ENCODE measurements at places on chromosomes 7 and 10.

- peak; percentile 8 for DNase-seq
Observed at GRCh38 chr10:89086801-89087521, 96.4 kb downstream of the FAS start.

GRCh38 chr10:124886195-124886594, 55.7 kb upstream of the ZRANB1 start:
- DNase-seq, result no peak

- DNase-seq, result no peak
Observed at GRCh38 chr7:108328174-108328651, 128.0 kb downstream of the NRCAM start.

DNA sequence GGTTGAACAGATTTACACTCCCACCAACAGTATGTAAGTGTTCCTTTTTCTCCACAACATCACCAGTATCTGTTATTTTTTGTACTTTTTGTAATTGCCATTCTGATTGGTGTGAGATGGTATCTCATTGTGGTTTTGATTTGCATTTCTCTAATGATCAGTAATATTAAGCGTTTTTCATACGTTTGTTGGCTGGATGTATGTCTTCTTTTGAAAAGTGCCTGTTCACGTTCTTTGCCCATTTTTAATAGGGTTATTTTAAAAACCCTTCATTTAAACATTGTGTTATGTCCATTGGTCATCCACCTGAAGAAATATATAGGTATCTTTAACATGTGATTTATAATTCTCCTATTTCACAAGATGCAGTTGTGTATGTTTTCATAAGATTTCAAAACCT, 291.3 kb downstream of the SEMA3D start:
- no peak for DNase-seq

DNA sequence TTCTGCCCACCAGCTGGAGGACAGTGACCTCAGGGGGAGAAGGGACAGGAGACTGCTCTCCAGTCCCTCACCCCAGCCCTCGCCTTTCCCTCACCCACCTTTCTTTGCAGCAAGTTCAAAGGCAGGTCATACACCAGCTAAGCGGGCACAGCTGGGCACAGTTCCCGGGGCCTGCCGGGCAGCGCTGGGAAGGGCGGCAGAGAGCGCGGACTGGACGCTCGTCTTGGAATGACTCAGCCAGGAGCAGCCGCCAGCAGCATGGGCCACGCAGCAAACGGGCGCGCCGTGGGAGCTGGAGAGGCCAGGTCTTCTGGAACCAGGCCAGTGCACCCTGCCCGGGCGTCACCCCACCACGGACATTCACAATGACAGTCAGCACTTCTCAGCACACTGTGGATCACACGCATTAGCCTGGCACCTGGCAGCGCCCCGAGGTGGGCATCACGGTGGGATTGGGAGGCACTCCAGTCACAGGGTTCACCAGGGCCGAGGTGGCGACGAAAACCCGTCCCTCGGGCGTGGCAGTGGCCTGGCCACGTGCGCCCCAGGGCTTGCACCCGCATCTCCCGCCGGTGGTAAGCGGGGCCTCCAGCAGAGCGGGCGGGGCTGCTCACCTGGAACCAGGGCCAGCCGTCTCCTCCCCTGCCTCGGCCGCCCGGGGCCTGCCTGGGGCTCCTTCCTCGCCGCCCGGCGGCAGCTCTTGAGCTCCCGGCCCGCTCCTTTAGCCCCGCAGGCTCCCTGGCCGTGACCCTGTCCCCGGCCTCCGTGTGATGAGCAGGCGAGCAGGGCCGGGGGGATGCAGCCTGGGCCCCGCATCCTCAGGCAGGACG, 29.0 kb upstream of the WDFY4 start:
- DNase-seq, result no peak

DNA sequence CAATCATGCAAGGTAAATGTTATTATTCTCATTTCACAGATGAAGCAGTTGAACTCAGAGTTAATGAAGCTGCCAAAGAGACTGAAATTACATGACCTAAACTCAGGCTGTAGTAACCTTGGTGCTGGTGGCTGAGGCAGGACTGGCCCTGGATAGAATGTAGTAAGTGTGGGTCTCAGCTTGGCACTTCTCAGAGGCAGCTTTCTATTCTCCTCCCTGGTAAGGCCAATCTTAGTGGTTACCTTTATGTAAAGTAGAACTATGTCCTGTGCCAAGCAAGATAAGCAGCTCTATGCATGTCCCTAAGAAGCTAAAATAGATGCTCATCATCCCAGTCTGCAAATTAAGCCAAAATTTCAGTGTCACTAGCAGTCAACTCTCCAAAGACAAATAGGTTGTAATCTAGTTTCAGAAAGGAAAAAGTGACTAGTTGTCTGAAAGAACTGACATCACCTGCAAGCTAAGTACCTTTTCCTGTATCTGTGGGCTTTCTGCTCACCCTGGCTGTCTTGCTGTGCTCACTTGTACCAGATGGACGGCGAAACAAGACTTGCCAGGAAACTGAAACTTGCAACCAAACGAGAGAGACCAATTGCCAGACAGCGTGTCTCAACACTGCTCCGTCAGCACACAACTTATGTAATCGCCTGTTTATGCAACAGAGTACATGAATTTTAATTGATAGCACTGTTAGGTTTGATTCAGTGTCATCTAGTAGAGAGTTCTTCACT, 43.7 kb downstream of the CH25H start:
- peak; percentile 48 for DNase-seq

GRCh38 chr7:52088008-52088901, 771.6 kb upstream of the COBL start:
- no peak for DNase-seq

- peak; percentile 69 for DNase-seq
Observed at GRCh38 chr7:23277359-23277989, 21.7 kb upstream of the MALSU1 start.

DNA sequence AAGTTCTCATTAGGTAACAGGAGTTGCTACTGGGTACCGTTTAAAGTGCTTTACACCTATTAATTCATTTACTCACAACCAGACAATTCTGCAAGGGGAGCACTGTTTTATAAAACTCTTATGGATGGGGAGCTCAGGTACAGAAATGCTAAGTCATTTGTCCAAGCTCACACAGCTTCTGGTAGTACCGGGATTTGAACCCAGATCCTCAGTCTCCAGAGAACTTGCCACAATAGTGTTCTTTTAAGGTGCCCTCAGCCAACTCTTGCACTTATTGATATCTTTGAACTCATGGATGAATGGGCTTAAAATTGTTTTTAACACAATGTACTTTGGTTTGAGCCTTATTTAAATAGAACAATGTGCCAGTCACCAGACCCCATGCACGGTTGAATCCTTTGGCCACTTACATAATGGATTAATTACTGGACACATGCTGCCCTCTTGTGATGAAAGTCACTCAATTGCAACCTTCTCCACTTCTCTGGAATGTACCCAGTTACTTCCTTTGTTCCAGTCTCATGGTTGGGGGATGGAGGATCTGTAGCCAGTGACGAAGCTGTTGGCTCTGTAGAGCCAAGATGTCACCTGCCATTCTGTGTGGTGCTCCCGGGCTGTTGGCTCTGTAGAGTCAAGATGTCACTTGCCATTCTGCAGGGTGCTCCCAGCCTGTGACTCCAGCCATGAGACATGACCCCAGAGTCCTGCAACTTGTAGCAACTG, 65.6 kb downstream of the NOD1 start:
- DNase-seq, result peak; percentile 45

DNA sequence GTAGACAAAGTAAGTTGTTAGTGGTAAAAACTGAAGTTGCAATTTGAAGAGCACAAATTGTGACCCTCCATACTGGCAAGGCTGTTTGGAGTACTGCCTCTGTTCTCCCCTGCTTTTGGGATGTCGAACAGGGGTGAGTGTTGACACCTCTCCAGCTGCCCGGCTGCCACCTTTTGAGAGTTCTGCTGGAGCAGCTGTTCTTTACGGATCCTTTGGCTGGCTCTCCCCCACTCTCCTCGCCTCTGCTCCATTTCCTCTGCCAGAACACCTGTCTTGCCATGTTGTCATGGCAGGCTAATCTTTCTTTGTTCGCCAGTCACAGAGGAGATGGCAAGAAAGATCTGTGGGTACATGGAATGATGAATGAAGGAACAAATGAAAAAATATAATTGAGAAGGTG, 34.9 kb downstream of the INSYN2A start:
- no peak for DNase-seq

- DNase-seq, result no peak
Observed at GRCh38 chr10:52774600-52775106, 2.1 kb upstream of the MBL2 start.

DNA sequence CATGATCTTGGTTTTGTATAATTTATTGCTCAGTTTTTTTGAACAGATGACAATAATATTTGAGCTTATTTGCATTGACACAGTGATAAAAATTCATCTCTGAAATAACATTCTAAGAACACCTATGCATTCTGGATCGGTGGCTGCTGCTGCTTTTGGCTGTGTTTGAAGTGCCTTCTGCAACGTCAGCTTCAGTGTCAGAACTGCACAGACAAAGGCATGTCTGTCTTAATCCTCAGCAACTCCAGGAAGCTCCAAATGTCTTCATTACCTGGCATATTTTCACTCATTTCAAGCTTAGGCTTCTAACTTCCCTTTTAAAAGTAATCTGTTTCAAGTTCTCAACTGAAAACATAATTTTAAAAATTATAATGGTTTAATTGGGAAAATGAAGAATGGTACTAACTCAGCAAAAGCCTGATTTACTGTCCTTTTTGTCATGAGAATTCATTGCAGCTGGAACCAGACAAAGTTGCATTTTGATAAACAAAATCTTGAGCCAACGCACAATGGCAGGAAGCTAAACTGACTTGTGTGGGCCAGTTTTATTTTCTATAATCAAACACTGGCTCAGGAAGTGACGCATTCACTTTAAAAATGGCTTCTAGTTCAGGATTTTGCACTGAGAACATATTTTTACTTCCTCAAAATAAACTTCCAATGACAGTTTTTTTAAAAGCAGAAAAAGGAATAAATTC, 38.7 kb downstream of the NPS start:
- DNase-seq, result no peak

DNA sequence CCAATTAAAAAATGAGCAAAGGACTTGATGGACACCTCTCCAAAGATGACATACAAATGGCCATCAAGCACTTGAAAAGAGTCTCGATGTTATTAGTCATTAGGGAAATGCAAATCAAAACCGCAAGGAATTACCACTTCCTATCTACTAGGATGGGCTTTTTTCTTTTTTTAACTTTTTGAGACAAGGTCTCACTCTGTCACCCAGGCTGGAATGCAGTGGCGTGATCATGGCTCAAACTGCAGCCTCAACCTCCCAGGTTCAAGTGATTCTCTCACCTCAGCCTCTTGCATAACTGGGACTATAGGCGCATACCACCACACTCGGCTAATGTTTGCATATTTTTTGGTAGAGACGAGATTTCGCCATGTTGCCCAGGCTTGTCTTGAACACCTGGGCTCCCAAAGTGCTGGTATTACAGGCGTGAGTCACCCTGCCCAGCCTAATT, 13.6 kb downstream of the NKX1-2 start:
- no peak for DNase-seq

DNA sequence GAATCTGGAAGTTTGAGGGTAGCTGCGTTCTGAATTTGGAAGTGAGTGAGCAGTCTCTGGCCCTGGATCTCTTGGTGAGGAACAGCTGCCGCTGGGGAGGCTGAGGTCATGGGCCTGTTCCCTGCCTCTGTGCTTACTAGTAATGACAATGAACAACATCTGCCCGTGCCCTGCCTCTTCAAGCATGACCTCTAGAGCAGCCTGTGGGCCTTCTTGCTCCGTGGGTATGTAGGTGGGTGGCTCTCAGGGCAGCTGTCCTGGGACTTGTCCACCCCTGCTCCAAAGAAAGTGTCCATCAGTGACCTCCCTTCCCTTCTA, 186.2 kb downstream of the CXCL12 start:
- DNase-seq, result no peak

DNA sequence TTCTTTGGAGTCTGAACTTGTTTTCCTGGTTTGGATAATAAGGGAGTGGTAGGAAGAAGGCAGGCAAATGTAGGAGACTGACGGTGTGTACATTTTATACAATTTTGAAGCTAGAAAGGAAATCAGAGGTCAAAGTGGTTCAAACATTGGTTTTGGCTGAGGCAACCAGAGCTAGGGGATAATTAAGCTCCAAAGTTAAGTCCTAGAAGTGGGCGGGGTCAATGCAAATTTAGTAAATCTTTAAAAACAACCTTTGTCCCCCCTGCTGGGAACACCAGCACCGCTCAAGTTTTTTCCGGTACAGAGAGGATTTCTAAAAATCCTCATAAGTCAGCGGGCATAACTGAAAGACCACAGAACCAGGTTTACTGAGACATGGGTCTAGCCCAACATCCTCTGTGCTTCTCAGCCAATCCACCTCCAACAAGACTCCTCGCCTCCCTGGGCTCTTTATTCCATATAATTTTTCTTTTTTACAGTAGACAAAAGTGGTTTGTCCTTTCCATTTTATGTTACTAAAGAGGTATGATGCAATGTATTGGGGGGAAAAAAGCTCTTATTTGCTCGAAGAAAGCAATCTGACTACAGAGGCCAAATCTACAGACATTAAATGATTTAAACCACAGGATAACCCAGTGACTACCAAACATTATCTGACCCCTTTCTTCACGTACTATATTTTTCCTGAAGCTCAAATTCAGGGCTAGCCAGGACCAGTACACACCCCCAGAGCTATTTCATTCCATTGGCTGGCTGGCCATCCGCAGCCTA, 1.6 kb downstream of the GLUD1 start:
- DNase-seq, result peak; percentile 66

DNA sequence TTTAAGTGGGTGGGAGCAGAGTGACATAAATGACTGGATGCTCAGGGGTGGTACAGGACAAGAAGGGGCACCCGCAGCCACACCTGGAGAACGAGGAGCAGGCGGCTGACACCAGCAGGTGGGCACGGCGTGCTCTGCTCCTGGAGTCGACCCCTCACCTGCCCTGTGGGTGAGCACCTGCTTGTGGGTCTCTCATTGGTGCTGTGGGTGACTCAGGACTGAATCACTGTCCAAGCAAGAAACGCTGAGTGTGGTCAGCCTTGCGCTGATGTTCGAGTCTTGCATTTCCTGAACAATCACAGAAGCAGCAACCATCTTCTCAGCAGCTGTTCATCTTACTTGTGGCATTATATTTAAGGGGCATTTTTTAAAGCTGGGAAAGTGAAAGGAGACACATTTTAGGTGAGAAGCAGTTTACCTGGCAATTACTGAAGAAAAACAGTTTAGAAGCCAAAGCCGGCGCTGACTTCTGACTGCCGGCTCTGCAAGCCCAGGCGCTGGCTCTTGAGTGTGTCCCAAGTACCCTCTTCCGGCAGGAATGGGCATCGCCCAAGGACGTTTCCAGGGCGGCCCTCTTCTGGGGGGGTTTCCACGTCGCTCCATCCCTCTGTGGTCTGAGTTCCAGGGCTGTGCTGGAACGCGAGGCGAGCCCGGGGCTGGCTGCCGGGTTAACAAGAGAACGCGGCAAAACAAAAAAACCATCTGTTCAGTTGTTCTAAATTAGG, 145.2 kb upstream of the PFKP start:
- no peak for DNase-seq

Measured in CD4-positive, alpha-beta T cell treated with Interleukin-4 for 4 hours (primary cell).